Stimulated activated naive B cell treated with anti-CD40 and anti-IgM and Interleukin-4, amounts not matched to agents 10 μg/mL and 1 μg/mL and 100 μg/mL, for 72 hours (primary cell): ENCODE measurements at places on chromosomes 12 and 14.

DNA sequence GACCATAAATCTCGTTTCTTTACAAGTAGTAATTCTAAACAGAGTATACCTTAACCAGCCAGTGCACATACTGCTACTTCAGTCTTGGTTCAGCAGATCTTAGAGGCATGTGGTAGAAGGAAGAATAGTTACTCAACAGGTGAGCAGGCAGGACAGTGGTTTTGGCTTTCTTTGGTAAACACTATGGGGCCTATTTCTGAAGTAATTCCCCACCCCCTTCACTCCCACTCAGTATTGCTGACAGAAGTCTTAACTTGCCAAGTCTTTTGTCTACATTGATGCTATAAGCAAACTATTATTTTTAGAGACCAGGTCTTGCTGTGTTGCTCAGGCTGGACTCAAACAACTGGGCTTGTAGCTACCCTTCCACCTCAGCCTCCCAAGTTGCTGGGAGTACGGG, 68.5 kb downstream of the FBXO34 start:
- DNase-seq = no peak

- DNase-seq = peak; percentile 30
These were observed 20.0 kb upstream of the TCP11L2 start for GRCh38 chr12:106282457-106283097.

DNA sequence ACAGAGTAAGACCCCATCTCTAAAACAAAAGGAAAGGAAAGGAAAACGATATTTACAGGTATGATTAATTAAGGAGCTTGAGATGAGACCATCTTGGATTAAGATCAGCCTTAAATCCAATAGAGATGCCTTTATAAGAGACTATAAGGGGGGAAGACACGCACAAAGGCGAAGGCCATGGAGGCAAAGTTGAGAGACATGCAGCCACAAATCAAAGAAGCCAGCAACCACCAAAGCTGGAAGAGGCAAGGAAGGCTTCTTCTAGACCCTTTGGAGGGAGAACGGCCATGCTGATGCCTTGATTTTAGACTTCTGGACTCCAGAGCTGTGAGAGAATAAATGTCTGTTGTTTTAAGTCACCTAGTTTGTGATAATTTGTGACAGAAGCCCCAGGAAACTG, 39.6 kb upstream of the MED13L start:
- DNase-seq = no peak

DNA sequence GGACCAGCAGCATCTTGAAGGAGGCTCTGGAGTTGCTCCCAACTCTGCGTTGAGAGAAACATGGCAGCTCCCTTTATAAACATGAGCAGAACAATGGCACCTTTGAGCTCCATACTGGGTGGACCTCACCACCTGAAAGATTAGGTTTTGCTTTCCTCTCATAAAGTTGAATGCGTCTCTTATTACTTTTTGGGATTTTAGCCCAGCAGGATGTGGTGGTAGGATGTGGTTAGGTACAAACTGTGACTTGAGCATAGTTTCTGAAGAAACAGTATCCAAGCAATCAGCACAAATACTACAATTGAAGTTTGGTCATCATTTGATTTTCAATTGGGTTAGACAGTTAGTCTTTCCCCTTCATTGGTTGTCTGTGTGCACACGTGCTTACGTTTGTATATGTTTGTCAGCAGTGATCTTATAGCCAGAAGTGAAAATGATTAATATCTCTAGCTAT, at the start of gene PRR4:
Gene PRR4 (minus strand): TSS at position 51 of the 454 bp plus-strand sequence. CDS start 38 bp downstream, at position 13.
- DNase-seq = no peak

GRCh38 chr12:108360487-108360886, 21.4 kb upstream of the CMKLR1 start:
- peak; percentile 78 for DNase-seq

GRCh38 chr12:132824053-132824452, 4.6 kb downstream of the GOLGA3 start:
- DNase-seq = no peak

- DNase-seq = no peak
These were observed 80.8 kb downstream of the EP400 start for GRCh38 chr12:132030367-132031038.
